ENCODE measurements at places on chromosomes 11 and 22. TPM values are rescaled to one million over a fixed set of nuclear protein-coding genes. Genes with fewer than 3 reads are reported as not detected.

CYB5R2 gene
- 11.9 TPM for total RNA-seq

KCNK7 gene
- not detected for total RNA-seq

DNA sequence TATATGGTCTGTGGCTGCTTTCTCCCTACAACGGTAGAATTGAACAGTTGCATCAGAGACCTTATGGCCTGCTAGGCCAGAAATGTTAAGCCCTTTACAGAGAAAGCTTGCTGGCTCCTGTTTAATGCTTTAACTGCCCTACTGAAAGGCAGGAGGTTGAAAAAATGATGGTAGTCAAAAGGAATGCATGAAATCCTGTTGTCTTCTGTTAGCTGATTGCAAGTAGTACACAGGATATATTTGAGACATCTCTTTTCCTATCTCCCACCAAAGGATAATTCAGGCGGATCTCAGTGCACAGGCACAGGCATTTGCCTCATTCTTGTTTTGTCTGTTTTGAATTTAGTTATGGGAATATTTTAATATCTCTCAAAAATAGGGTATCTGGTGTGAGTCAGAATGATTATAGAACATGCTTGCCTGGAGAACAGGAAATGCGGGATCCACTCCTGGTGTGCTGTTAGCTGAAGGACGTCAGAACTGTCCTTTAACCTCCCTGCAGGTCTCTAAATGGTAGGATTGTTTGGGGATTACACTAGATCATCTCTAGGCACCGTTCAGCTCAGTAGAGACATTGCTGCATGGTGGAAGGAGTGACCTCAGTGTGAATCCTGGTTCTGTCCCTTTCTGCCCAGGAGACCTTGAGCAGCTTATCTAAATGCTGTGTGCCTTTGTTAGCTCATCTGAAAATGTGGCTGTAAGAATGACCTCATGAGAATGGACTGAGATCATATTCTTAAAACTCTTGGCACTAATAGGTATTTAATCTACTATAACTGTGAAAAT is 49.5 kb downstream of the PACS1 start:
- H3K4me3 ChIP-seq = peak overlapping the region; percentile 1
- peaks cover 52% of the 10 kb centered on the region for H3K4me1 ChIP-seq
- DNase-seq = peak; percentile 90

OR2AT4 gene
- total RNA-seq = not detected

GRCh38 chr11:117239295-117239694 is 6.8 kb downstream of the RNF214 start:
- H3K4me3 ChIP-seq = no peak overlapping the region
- peak; percentile 94 for DNase-seq
- peaks cover 14% of the 10 kb centered on the region for H3K4me1 ChIP-seq
- peaks cover 12% of the 10 kb centered on the region for H3K36me3 ChIP-seq
- peak overlapping the region; percentile 71 for H3K27ac ChIP-seq

DNA sequence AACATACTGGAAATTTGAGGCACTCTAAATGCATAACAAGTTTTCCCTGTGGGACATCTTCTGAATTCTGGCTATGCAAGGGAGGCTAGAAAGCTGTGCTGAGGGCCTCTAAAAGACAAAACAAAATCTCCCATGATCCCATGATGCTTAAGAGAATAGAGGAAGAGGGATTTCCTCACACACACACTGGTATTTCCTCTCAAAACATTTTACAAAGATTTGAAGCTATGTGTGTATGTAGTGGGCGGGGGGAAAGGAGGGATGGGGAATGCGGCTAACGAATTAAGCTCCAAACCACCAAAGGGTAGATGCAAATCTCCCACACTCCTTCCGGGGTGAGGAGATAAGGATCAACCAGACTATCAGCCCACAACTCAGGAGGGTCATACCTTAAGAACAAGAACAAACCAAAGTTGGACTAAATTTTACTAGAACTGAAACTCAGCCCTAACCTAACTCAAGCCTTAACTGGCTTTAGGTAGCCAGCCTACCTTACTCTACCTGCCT is 6.0 kb downstream of the OR2AT4 start:
- no peak overlapping the region for H3K27ac ChIP-seq
- no peaks in the 10 kb centered on the region for H3K4me1 ChIP-seq
- H3K27me3 ChIP-seq = peaks cover 21% of the 10 kb centered on the region
- no peak overlapping the region for H3K4me3 ChIP-seq
- no peak for DNase-seq

OR52N4 gene
- not detected for total RNA-seq

GRCh38 chr22:37082251-37082873 is 27.2 kb downstream of the TMPRSS6 start:
- H3K36me3 ChIP-seq = no peaks in the 10 kb centered on the region
- H3K27me3 ChIP-seq = peaks cover 4% of the 10 kb centered on the region
- no peaks in the 10 kb centered on the region for H3K4me1 ChIP-seq
- no peak overlapping the region for H3K27ac ChIP-seq
- H3K4me3 ChIP-seq = no peak overlapping the region
- no peak for DNase-seq

DNA sequence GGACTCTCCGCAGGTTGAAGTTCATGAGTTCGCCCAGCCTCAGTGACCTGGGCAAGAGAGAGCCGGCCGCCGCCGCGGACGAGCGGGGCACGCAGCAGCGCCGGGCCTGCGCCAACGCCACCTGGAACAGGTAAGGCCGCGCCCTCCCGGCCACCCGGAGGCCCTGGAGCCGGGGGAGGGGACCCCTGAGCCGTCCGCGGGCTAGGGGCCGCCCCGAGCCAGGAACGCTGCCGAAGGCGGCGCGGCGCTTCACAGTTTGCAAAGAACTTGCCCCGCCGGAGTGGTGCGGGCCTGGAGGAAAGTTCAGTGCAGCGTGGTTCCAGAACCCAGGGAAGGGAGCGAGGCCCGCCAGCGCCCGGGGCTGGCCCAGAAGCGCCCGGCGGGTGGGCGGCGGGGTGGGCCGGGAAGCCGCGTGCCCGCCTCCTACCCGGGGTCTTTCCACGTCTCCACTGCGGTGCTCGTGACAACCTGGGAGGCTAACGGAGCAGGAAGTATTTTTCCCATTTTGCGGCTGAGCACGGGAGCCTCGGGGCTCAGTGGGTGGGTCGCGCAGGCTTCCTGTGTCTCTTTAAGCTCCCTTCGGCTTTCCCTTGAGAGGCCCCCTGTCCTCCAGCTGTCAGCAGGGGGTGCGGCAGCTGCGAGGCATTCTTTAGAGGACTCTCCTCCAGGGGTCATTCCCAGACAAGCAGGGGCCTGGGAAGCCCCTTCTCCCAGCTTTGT is 635 bp downstream of the PRR5 start:
- peak; percentile 30 for DNase-seq
- peak overlapping the region; percentile 61 for H3K4me3 ChIP-seq
- no peaks in the 10 kb centered on the region for H3K27me3 ChIP-seq
- peaks cover 34% of the 10 kb centered on the region for H3K4me1 ChIP-seq
- no peak overlapping the region for H3K27ac ChIP-seq

OR8D1 gene
- not detected for total RNA-seq

GRCh38 chr11:68287419-68287818 is 15.6 kb upstream of the C11orf24 start:
- H3K27ac ChIP-seq = no peak overlapping the region
- no peaks in the 10 kb centered on the region for H3K4me1 ChIP-seq
- DNase-seq = no peak
- no peak overlapping the region for H3K4me3 ChIP-seq

MYRF gene
- total RNA-seq = 53.9 TPM

C22orf31 gene
- total RNA-seq = not detected

- H3K36me3 ChIP-seq = no peaks in the 10 kb centered on the region
- no peak for DNase-seq
- no peaks in the 10 kb centered on the region for H3K4me1 ChIP-seq
- H3K27me3 ChIP-seq = no peaks in the 10 kb centered on the region
- no peak overlapping the region for H3K4me3 ChIP-seq
- no peak overlapping the region for H3K27ac ChIP-seq
Measured at GRCh38 chr11:21612326-21612725, 580.6 kb upstream of the ANO5 start.

POTEH gene
- not detected for total RNA-seq

- no peak for DNase-seq
- H3K4me1 ChIP-seq = peaks cover 7% of the 10 kb centered on the region
- no peak overlapping the region for H3K4me3 ChIP-seq
- H3K27ac ChIP-seq = no peak overlapping the region
Measured at GRCh38 chr11:57675176-57675941, 7.4 kb downstream of the ZDHHC5 start.

DNA sequence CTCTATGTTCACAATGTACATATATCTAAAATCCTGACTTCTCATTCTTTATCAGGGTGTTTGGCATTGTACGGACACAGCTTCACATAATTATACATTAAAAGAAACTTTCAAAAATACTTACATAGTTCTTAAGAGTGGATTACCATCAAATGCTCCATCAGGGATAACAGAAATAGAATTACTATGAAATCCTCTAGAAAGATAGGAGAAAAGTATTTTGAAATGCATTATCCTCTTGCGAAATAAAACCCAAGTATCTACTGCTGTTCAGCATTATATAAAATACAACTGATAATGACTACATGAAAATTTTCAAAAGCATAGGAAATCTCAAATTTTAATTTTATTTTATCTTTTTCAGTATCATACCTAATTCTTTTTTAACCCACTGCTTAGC is 17.8 kb upstream of the CCDC34 start:
- H3K4me1 ChIP-seq = peaks cover 15% of the 10 kb centered on the region
- DNase-seq = no peak
- H3K27ac ChIP-seq = no peak overlapping the region
- peaks cover 30% of the 10 kb centered on the region for H3K36me3 ChIP-seq
- no peaks in the 10 kb centered on the region for H3K27me3 ChIP-seq

DNA sequence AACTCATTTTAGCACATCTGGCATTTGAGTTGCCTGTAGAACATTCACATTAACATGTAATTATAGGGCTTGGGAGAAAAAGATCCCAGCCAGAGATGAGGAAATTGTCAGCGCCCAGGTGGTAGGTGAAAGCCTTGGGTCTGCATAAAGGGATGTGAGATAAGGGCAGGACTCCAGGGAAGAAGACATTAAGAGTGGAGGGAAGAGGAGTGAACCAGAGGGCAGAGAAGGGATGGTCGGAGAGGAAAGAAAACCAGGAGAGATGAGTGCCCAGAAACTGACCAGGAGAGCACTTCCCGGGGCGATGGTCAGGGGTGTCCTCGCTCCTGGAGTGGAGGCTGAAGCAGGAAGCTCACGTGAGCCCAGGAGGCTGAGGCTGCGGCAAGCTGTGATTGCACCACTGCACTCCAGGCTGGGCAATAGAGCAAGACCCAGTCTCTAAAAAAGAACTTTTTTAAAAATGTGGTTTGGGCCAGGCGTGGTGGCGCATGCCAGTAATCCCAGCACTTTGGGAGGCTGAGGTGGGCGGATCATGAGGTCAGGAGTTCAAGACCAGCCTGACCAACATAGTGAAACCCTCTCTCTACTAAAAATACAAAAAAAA is 20.3 kb upstream of the DGKZ start:
- no peaks in the 10 kb centered on the region for H3K4me1 ChIP-seq
- no peak for DNase-seq
- peaks cover 24% of the 10 kb centered on the region for H3K27me3 ChIP-seq
- H3K27ac ChIP-seq = no peak overlapping the region
